ENCODE measurements at places on chromosomes 7 and 10. TPM values are rescaled to one million over a fixed set of nuclear protein-coding genes. Genes with fewer than 3 reads are reported as not detected.

- no peak overlapping the region for H3K4me3 ChIP-seq
- no peaks in the 10 kb centered on the region for H3K27me3 ChIP-seq
- peak overlapping the region; percentile 34 for H3K27ac ChIP-seq
- no peak for DNase-seq
- H3K36me3 ChIP-seq = no peaks in the 10 kb centered on the region
- no peaks in the 10 kb centered on the region for H3K4me1 ChIP-seq
These were observed 263.3 kb downstream of the TNS3 start for GRCh38 chr7:47318395-47319182.

DNA sequence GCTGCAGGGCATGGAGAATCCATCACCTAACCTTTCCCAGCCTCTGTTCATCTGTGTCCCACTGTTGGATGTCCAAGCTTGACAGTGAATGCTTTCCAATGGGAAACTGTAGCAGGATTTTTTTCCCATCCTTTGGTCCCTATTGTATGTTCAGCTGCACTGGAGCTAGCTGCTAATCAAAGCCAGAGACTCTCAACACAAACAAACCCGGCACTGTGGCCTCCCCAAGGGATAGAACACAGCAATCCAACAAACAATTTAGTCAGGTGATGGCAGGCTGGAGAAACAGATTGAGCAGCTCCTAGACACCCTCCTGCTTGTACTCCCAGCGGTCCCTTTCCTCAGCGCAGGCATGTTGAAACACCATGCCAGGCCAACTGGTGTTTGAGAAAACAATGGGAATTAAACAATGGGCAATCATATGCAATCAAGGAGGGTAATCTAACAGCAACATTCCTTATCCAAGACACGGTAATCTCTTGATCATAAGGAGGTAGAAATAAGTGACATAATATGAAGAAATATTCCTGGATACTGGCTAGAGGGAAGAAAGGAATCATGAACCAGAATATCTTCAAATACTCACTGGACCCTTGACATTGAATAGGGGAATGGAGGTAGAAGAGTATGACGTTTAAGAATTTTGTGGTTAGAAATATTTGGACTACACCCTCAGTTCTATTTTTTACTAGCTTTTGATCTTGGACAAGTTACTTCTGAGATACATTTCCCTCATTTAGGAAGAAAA is 15.0 kb downstream of the PTN start:
- no peaks in the 10 kb centered on the region for H3K4me1 ChIP-seq
- H3K27ac ChIP-seq = no peak overlapping the region
- no peaks in the 10 kb centered on the region for H3K36me3 ChIP-seq
- H3K4me3 ChIP-seq = no peak overlapping the region
- no peaks in the 10 kb centered on the region for H3K27me3 ChIP-seq

Gene PRRT4
- not detected for polyA plus RNA-seq

- H3K4me3 ChIP-seq = no peak overlapping the region
- peak; percentile 55 for DNase-seq
- H3K36me3 ChIP-seq = no peaks in the 10 kb centered on the region
- H3K27ac ChIP-seq = no peak overlapping the region
- H3K4me1 ChIP-seq = no peaks in the 10 kb centered on the region
These were observed 612.8 kb downstream of the IPMK start for GRCh38 chr10:57654856-57655255.

Data from small intestine (tissue), 16 donors.